Tongue (tissue), 3 donors: ENCODE measurements at places on chromosomes 6 and 20. TPM values are rescaled to one million over a fixed set of nuclear protein-coding genes. Genes with fewer than 3 reads are reported as not detected.

DNA sequence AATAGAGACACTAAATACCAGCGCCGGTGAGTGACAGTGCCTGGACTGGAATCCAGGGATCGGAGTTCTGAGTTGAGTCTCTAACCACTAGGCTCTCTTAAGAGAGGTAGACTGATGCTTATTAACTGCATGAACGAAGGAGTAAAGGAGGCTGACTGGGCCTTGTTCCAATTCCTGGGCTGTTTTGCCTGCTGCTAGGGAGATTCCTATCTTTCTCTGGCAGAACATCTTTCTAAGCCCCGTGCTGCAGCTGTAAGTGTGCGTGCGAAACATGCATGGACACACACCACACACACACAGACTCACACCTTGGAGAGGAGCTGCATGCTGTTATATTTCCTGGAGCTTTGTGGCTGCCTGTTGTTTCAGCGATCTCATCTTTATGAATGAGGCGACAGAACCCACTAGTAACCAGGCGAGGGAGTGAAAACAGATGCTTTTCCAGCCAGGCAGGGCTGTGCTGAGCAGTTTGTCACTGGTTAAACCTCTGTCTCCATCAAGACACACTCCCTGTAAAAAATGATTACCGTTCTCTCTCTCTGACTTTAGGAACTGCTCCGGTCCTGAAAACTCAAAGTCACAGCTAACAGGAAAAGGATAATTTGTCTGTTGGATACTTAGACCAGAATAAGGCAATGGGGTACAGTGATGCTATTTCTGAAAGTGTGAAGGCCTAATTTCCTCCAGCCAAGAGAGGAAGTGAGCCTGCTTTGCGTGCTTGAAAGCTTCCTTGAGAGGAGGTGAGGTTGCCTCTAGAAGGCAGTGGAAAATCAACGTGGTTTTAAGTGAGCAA lies 157.4 kb upstream of the ZNF217 start:
- peak; percentile 80 for DNase-seq

DNA sequence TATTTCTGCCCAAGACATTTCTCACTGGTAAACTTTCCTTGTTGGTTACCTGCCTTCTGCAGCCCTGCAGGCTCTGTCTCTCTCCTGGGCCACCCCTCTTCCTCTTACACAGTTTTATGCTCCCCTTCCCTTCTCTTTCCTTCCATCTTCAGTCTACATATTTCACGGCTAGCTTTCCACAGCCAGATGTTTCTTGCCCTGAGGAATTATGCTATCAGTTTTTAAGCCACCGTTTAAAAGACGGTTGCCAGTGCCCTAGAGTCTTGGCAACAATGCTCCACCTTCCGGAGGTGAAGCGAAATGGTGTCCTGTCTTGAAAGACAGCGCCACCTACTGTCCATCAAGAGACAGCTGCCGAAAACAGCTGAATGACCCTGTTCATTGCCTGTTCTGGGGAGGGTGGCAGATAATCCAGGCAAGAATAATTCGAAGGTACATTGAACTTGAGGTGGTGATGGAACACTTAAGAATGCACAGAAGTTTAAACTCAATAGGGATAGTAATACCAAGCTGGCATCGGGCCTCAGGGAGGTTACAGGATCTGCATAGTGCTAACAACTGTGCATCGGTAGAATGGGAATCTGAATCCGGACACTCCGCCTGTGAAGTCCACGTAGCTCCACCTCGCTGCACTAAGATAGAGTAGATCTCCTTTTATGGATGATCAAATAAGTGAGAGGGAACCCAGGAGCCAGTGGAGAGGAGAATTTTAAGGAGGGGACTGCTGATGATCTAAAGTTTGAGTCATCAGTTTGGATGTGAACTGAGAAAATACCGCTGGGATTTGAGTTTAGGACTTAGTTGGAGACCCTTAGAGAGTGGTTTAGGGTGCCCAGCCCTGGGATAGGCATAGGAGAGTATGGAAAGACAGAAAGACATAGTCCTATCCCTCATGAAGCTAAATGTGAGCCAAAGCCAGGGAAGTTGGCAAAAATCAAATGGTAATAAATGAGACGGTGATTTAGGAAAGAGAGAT lies 4.8 kb upstream of the TRIM40 start:
- peak; percentile 89 for DNase-seq

DNA sequence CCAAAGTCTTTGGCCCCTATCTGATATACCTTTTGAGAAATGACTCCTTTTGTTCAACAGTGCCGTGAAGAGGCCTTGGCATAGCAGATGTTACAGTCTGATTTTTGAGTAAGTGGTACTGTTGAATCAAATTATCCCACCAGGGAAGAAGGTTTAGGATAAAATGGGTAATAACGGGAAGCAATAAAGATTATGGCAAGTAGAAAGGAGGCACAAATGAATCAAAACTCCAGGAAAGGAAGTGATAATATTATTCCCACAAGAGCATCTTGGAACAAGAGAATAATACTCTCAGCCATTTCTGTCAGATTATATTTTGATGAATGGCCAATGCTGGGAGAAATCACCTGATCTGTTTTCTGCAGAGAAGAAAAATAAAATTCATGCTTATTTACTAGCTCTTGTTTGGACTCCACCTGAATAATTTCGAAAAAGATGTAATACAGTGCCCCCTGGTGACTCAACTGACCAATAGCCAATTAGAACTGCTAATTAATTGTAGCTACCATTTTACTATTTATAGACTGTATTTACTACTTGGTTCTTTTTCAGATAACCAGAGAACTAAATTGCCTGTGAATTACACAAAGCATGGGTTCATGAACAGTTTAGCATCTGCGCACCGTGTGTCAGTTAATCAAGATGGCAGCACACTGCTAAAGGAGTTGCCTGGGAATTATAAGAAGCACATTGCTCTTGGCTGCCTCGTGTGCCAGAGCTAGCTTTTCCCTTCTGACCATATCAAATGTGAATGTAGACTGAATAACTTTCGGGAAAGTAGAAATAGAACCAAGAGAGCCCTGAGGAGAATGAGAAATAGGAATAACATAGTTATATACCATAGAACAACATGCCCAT lies 78.5 kb upstream of the TRDN start:
- peak; percentile 39 for DNase-seq

Gene RHAG
- 3.0 TPM for total RNA-seq

GRCh38 chr6:71028877-71029252 lies 72.0 kb upstream of the B3GAT2 start:
- no peak for DNase-seq

DNA sequence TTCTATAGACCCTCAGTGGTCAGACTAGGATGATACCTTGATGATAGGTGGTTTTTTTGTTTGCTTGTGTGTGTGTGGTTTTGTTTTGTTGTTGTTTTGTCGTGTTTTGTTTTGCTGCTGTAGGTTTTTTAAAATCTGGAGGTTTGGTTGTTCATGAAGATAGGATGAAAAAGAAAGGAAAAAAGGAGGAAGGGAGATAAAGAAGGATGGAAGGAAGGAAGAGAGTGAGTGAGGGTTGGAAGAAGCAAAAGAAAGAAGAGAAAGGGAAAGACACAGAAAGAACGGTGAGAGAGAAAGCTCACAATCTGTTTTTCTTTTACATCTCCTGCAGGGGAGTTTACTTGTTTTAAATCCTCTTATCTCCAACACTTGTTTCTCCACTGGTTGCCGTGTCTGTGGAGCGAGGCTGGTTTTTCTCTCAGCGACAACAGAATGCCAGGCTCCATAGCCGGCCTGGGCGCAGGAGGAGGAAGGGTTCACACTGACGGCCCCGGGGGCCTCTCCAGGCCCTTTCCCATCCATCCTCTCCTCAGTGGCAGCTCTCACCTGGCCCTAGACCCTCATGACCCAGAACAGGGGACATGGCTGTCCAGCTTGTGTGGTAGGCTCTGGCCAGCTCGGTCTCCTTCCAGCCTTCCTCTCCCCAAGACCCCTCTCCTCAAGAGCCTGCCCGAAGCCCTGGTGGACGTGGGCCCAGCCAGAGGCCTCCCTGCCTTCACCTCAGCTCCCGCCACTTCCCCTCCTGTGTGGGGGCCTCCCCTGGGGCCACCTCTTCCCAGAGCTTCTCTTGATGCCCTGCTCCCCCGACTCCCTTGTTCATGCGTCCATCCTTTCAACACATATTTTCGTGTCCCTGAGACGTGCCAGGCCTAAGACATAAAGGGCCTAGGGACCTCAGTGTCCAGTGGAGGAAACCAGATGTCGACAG lies 168.4 kb downstream of the VEGFA start:
- no peak for DNase-seq

Gene GGT7
- 15.0 TPM for total RNA-seq

Gene GMDS
- total RNA-seq, result 25.7 TPM

GRCh38 chr6:146598772-146599405 lies at the start of gene ADGB:
TSS of gene ADGB (plus strand) at chr6:146598972. CDS start at chr6:146599041, 69 bp downstream.
- DNase-seq, result peak; percentile 72

Gene KIF6
- 2.4 TPM for total RNA-seq

DNA sequence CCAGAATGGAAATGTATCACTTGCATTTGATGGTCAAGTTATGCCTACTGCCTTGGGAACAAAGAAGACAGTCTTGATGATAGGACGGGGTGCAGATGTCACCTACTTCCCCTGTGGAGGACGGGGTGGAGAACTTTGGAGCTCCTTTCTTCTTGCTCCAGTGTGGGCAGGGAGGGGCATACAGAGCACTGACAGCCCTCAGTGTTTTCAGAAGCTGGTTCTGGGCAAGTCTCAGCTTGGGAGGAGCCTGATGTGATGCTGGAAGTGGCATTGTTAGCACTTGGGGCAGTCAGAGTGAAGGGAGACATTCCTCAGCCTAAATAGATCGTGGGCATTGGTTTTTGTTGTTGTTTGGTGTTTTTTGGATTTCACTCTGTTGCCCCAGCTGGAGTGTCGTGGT lies 59.7 kb downstream of the SYNJ2 start:
- DNase-seq, result no peak

GRCh38 chr6:94270091-94270948 lies 851.0 kb upstream of the EPHA7 start:
- DNase-seq, result no peak

GRCh38 chr6:42566614-42567208 lies 2.9 kb downstream of the UBR2 start:
- no peak for DNase-seq

Gene C6orf52
- total RNA-seq, result not detected

DNA sequence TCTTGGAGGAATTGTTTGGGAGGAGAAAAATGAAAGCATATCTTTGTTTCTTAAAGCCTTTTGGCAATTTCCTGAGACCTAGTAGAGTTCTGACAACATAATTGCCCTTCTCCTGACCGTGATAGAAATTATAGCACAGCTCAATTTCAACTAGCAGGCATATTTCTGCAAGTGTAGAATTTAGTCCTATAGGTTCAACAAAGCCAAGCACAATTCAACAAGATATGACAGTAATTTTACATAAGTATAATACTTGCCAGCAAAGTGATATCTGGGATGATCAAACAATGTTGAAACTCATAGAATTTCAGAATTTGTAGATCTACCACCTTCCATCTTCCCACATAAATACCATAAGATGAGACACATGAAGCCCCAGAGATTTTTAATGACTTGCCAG lies 73.1 kb downstream of the SPTLC3 start:
- DNase-seq, result no peak

- DNase-seq, result no peak
Measured at GRCh38 chr6:137843211-137843610, 23.8 kb upstream of the TNFAIP3 start.

DNA sequence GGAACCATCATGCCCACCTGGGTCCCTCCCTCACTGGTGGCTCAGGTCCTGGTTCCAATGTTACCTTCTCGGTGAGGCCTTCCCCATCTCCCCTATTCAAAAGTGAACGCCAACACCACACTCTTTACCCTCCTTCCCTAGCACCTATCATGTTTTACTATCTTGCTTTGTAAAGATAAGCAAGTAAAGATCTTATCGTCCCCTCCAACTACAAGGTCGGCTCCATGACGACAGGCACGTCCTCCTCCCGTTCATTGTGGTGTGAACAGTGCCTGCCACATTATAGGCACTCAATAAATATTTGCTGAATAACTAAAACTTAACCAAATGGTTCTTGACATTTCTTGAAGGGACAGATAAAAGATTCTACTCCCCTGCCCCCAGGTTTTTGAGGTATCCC lies 147.1 kb downstream of the PREX1 start:
- DNase-seq, result no peak

DNA sequence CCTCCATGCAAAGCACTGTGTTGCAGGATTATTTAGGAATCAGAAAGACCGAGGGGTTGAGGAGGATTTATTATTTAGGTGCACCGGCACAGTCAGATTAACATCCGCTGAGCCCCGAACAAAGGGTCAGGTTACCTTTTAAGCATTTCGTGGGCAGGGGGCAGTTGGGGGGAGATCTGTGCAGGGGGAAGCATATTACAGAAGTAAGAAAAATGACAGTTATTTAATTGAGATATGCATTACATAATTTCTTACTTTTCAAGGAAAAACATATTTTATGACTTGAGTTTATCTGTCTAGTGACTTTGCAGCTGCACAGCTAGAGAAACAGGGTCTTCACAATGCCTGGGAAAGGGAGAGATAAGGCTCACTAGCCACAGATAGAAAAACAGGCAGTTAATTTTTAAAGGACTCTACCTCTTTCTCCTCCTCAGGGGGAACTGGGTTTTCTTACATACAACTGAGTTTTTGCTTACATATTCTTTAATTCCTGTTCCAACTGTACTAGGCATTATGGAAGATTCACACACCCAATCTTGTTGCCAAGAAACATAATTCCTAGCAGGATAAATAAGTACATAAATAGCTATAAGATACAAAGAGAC lies 1.7 kb upstream of the HINT3 start:
- no peak for DNase-seq

Gene SYNDIG1
- total RNA-seq, result 8.6 TPM

GRCh38 chr6:11486051-11486450 lies 51.5 kb upstream of the TMEM170B start:
- DNase-seq, result no peak

- DNase-seq, result peak; percentile 76
Measured at GRCh38 chr6:105882121-105882803, 203.9 kb upstream of the PRDM1 start.

Gene FLRT3
- total RNA-seq, result 12.9 TPM

Gene TSHZ2
- total RNA-seq, result 11.8 TPM

- DNase-seq, result no peak
Measured at GRCh38 chr6:34839666-34840352, 47.9 kb downstream of the BLTP3A start.

- DNase-seq, result no peak
Measured at GRCh38 chr6:126770176-126770575, 348.3 kb upstream of the RSPO3 start.

Gene NKX2-4
- not detected for total RNA-seq
